Left lung (tissue), 14 donors: ENCODE measurements at places on chromosomes 4 and X. TPM values are rescaled to one million over a fixed set of nuclear protein-coding genes. Genes with fewer than 3 reads are reported as not detected.

Gene NLGN4X
- 0.45 TPM for total RNA-seq

Gene SATL1
- not detected for total RNA-seq

Gene TASL
- 6.2 TPM for total RNA-seq

Gene PRRG3
- total RNA-seq = 2.1 TPM

Gene SPANXN3
- total RNA-seq = not detected

Gene BST1
- total RNA-seq = 9.0 TPM

Gene GPC3
- total RNA-seq = 62.6 TPM

Gene SPIN3
- 10.3 TPM for total RNA-seq

Gene HERC6
- total RNA-seq = 21.9 TPM

Gene TBC1D9
- total RNA-seq = 29.0 TPM

Gene PDLIM3
- total RNA-seq = 33.6 TPM

Gene BEND2
- not detected for total RNA-seq

Gene SOD3
- 236 TPM for total RNA-seq

Gene MEPE
- total RNA-seq = not detected

Gene RPA4
- total RNA-seq = 1.2 TPM

Gene AFF2
- total RNA-seq = 6.0 TPM

Gene MAP7D2
- 1.5 TPM for total RNA-seq

Gene TLR6
- total RNA-seq = 18.1 TPM

Gene RHOXF1
- not detected for total RNA-seq

Gene PPARGC1A
- total RNA-seq = 9.1 TPM

Gene DKK2
- 20.2 TPM for total RNA-seq

Gene SMIM31
- not detected for total RNA-seq

Gene MSN
- 543 TPM for total RNA-seq

Gene MAGEA10
- total RNA-seq = not detected

Gene MAGEA1
- not detected for total RNA-seq

Gene PTTG2
- 0.58 TPM for total RNA-seq

Gene FBXW7
- total RNA-seq = 35.2 TPM
